Stimulated activated CD8-positive, alpha-beta memory T cell treated with anti-CD3 and anti-CD28 coated beads, Interleukin-7, amount 100 ng/mL, for 1 hour (primary cell): ENCODE measurements at places on chromosomes 5 and 9.

DNA sequence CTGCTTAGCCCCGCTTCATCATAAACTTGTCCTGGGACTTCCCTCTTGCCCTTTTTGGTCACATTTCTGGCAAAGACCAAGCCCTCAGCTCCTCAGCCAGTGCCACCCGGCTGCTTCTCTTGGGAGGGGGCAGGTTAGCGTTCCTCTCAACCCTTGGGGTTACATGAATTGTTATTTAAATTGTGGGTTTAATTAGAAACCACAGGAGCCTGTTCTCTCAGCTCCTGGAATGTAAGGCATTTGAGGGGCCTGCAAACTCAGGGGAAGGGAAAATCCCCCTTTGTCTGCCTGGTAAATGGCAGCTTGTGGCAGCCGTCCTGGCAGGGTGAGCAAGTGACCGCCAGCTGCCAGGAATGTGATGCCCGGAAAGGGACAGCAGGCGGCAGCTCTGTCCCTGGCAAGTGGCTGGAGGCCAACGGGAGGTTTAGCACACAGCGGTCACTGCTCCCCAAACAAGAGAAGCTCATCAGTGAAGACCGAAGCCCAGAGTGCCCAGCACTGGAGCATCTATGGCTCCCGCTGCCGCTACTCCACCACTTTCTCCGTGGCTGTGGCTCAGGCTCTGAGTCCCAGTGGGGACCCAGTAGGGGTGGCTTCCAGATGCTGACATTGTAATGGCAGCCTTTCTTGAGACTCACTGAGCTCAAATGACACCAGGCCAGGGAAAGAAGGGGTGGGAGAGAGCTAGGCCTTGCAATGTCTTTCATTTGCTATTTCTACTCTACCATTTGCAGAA is 51.7 kb downstream of the SHB start:
- no peak for DNase-seq

- DNase-seq = no peak
Observed at GRCh38 chr9:124788542-124789217, 11.7 kb downstream of the OLFML2A start.

DNA sequence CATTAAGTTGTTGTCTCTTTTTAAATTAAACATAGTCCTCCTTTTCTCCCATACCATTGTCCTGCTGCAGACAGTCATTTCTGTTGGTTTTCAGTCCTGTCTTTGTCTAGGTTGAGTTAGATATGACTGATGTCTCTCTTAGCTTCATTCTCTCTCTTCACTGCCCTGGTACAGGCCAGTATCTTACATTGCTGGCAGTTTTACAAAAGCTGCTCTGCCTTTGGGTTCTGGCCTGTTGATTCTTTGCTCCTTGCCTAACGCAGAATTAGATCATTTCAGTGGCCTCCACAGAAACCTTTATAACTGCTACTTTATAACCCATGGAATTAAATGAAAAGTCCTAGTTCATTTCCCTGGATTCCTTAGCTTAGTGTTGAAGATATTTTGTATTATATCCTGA is 33.7 kb downstream of the GPR21 start:
- no peak for DNase-seq

- no peak for DNase-seq
Observed at GRCh38 chr5:68708842-68709170, 385.0 kb upstream of the SLC30A5 start.

GRCh38 chr5:64606926-64607325 is 83.4 kb upstream of the SHISAL2B start:
- no peak for DNase-seq

GRCh38 chr5:22596404-22596970 is 256.7 kb downstream of the CDH12 start:
- no peak for DNase-seq

- DNase-seq = no peak
Observed at GRCh38 chr5:136740228-136740627, 374.9 kb upstream of the TRPC7 start.

- no peak for DNase-seq
Observed at GRCh38 chr5:77869116-77869798, 93.1 kb upstream of the TBCA start.

GRCh38 chr5:74519161-74519571 is 121.4 kb downstream of the ENC1 start:
- no peak for DNase-seq

DNA sequence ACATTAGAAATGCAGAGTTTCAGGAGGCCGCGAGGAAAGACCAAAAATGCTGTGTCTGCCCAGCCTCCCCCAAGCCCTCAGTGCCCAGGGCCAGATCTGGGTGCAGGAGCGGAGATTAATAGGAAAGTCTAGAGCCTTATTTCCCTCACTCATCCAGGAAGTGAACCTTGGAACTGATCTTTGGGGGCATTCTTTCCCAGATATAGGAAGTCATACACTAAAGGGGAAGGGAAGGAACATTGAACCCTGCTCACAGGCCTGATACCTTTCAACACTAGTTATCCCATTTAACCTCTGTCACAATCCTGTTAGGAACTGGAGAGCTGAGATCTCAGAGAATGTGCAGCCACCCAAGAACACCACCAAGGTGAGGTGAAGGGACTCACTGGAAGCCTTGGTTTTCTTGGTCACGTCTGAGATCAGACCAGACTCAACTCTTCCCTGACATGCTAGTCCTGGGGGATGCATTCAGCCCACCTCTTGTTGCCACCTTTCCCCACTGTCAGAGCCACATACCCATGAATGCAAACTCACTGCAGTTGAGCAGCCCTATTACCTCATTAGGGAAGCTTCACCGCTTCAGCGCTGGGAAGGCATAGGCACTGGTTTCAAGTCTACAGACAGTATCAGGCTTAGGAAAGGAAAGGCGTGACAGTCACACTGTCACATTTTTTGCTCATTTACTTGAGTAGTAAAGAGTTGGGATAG is 95.0 kb downstream of the KIAA1958 start:
- no peak for DNase-seq

DNA sequence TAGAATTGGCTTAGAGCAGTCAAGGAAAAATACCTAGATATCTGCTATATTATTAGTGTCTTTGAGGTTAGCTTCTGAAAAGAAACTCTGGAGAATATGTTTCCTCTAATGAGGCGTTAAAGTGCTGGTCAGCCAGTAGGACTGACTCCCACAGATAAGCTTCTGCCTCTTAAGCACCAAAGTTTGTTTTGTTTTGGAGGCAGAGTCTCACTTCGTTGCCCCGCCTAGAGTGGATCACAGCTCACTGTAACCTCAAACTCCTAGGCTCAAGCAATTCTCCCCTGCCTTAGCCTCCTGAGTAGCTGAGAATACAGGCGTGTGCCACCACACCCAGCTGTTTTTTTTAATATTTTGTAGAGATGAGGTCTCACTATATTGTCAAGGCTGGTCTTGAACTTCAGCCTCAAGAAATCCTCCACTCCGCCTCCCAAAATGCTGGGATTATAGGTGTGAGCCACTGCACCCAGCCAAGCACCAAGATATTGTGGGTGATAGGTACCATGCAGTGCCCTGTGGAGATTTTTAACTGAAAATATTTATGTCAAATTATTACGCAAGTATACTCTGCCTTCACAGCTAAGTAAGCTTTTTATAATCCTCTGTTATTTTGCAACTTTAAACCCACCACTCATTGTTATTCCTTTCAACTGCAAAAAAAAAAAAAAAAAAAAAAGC is 24.7 kb upstream of the TMEM171 start:
- no peak for DNase-seq

DNA sequence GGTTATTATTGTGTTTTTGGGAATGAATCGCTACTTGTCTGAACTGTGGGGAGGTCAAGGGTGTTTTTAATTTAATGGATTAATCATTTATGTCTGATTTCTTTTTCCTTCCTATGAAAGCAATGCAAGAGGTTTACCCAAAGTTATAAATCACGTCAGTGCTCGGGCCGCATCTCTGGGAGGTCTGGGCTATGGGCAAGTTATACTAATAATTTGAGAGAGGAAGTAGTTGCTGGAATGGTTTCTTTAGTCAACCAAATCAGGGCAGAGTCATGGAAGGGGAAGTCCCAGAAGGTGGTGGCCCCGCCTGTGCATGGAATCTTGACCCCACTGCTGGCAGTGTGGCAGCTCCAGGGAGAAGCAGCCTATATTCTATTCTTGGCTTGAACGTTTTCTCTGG is 180.2 kb downstream of the HSPA4 start:
- DNase-seq = no peak

- DNase-seq = no peak
Observed at GRCh38 chr5:176491101-176491502, 42.9 kb downstream of the FAF2 start.

- no peak for DNase-seq
Observed at GRCh38 chr9:110555551-110556331, 23.8 kb downstream of the SVEP1 start.

DNA sequence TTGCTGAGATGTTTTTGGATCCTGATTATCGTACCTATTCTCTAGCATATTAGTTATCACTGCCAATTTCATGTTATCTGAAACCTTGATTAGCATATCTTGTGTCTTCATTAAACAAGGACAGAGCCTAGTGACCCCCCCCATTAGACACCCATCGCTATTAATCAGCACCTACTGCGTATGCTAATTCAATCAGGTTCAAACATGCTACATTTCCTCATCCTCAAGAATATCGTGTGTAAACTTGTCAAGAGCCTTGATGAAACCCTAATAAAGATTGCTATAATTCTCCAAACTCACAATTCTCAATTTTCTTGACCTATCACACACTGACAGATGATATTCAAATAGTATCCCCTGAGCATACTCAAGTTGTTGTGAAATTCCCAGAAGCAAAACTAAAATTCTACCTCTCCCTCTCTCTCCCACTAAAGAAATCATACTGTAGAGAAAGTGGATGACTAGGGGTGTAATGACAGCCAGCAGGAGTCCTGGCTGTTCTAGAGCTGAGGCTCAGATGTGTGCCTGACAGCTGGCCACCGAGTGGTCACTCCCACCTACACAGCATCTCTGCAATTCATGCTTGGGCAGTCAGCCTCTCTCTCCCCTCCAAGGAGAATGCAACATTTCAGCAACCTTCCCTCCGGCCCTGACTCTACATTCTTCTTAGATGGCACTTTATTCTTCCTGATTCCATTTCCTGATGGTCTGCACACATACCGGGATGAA is 9.2 kb upstream of the ZNF354A start:
- no peak for DNase-seq

- no peak for DNase-seq
Observed at GRCh38 chr5:113405530-113405929, 29.3 kb downstream of the TSSK1B start.

GRCh38 chr5:154603953-154604679 is 126.1 kb upstream of the HAND1 start:
- no peak for DNase-seq

DNA sequence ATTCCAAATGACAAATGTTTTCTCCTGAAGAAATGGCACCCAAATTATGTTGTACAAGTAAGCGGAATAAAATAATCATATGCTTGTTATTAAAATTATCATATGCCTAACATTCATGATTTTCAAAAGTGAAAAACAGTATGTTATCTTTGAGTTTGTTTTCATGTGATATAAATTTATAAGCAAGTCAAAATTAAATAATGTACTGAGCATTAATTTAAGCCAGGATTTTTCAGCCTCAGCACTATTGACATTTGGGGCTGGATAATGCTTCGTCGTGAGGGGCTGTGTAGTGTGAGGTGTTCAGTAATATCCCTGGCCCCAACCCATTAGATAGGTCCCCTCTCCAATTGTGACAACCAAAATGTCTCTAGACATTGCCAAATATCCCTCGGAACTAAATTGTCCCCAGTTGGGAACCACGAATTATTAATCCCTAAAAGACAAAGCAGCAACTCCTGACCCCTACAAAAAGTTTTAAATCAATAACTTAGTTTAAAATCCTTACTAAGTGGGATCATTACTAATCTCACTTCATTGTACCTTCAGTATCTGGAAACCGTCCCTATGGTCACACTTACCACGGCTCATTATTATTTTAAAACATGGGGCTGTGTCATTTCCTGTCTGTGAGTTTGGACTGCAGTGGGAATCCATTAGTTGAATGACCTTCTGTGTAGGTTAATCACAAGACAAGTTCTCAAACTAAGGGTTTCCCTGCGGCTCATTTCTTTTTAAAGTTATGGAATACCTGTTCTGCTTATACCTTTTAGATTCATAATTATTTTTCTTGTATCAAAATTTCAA is 1.3 kb upstream of the NNT start:
- no peak for DNase-seq

GRCh38 chr5:136099870-136100269 is 32.8 kb upstream of the SMAD5 start:
- DNase-seq = no peak

DNA sequence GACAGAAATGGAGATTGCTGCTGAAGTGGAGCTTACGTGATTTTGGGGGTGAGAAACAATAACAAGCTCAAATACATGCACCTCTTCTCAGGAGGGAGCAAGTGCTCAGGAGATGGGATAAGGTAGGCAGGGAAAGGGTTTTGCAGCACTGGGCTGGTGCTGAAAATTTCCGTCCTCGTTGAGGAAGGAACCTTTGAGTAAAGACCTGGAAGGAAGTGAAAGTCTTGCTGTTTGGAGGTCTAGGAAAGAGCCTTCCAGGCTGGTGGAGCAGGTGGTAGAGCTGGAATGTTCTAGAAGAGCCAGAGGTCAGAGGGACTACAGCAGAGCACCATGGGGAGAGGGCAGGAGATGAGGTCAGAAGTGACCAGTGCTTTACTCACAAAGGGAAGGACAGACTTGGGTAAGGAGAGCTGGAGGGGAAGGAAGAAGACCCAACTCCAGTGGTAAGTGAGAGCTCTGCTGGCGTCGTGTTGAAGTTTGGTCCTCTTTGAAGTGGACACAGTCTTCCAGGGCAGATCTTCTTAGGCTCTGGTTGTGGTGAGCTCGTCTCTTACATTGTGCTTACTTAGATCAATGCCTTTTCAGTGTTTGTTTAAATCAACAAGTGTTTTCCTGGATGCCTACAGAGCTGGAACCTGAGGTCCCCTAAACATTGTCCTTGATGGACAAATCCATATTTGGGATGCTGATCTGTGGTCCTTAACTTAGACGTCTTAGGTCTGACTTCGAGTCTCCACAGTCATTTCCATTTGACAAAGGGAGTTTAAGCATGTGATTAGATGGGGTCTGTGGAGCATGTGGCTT is 21.0 kb downstream of the ANKRD33B start:
- no peak for DNase-seq

DNA sequence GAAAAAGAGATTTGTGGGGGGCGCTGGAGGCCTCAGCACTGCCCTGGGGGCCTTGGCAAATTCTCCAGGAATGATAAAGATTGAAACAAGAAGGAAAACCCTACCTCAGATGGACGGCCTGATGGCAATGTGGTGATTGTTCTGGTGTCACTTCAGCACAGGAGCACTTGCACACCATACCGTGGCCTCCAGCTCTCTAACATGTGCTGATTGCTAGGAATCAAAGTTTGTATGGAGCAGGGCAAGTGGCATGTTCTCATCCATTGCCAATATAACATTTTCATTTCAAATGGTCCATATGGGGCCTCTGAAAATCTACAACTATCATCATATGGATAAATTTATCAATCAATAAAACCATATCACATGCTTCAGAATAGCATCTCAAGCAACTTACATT is 253.0 kb downstream of the DEPDC1B start:
- DNase-seq = no peak

GRCh38 chr5:122532035-122532434 is 220.0 kb downstream of the SNCAIP start:
- no peak for DNase-seq

GRCh38 chr9:136596630-136597031 is 50.8 kb upstream of the NOTCH1 start:
- no peak for DNase-seq

- DNase-seq = no peak
Observed at GRCh38 chr9:79292731-79293280, 279.0 kb upstream of the TLE4 start.

- no peak for DNase-seq
Observed at GRCh38 chr5:58490402-58491050, 709 bp upstream of the GAPT start.
